ENCODE measurements at places on chromosomes 12 and 14.

DNA sequence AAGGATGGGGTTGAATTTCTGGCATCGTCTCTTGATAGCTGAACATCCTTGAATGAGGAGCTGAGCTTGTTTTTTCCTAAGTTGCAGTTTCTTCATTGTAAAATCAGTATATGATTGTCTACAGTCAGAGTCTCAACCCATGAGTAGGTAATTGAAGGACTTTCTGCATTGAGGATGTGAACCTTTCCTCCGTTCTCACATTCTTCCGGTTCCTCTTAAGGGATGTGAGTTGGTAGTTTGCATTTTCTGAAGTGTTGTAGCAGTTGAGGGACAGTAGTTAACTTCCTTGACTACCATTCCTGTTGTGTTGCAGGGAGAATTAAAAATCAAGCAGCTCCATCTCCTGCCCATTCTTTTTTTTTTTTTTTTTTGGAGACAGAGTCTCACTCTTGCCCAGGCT lies 19.1 kb downstream of the TPCN1 start:
- DNase-seq = peak; percentile 28

DNA sequence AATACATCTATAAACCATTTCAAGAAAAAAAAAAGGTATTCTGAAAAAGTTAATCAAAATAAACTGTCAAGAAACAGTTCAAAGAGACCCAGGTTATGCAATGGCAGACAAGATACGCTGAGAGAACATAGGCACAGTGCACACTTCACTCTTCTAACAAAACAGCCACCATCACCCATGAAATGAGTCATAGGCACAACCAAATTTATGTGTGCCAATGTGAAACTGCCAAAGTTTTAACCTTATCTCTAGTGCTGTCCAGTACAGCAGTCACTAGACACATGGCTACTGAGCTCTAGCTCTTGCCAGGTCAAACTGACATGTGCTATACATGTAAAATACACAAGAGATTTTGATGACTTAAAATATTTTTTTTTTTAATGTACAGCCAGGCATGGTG lies 1.4 kb downstream of the CEP128 start:
- DNase-seq = peak; percentile 35

DNA sequence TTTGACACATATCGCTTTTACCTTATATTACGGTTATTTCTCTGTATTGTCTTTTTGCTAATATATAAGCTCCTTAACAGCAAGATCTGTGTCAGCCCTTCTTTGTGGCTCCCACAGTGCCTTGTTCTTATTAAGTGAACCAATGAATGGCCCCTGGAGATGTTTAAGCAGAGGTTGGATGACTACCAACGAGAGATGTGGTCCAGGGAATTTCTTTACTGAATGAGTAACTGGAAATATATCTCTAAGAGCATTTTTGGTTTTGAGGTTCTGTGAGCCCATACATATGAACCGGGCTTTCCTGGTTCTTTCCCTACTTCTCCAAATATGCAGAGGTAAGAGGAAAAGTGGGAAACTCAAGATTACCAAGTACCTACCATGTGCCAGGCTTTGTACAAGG lies 23.5 kb downstream of the CALCOCO1 start:
- DNase-seq = no peak

DNA sequence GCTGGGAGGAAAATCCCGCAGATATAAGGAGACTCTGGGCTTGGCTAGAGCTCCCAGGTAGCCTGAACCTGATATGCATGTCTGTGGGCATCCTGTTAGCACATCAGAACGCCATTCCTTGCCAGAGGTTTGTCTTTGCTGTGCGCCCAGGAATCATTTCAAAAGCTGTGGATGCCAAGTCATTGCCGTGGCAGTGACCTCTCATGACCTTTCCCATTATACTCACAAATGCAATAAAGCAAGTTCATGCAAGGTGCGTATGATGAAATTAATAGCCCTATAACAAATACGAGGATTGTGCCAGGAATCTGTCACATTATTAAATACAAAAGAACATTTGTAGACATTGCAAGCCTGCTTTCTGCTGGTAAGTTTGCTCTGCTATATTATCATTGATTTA lies 229.1 kb upstream of the PELI2 start:
- no peak for DNase-seq

DNA sequence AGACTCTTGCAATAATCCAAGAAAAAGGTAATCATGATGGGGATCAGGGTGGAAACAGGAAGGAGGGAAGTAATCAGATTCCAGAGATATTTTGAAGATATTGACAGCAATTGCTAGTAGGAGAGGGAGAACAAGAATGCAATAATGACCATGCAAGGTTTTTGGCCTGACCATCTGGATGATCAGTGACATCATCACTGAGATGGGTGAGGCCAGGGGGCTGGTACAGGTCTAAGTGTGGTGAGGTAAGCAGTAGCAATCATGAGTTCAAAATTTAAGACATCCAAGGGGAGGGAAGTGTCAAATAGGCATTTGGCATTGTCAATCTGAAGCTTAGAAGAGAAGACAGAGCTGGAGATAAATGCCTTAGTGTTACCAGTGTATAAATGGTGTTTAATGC lies 24.8 kb upstream of the CLMN start:
- no peak for DNase-seq

GRCh38 chr12:40033242-40033630 lies 72.6 kb downstream of the SLC2A13 start:
- DNase-seq = no peak

GRCh38 chr12:47223848-47224213 lies 144.1 kb upstream of the AMIGO2 start:
- DNase-seq = no peak

- no peak for DNase-seq
Measured at GRCh38 chr14:88908216-88908615, 83.8 kb downstream of the TTC8 start.

- DNase-seq = peak; percentile 5
Measured at GRCh38 chr12:123808167-123808566, 46.1 kb downstream of the DNAH10 start.

GRCh38 chr14:64464651-64465050 lies 648 bp upstream of the AKAP5 start:
- DNase-seq = peak; percentile 30

DNA sequence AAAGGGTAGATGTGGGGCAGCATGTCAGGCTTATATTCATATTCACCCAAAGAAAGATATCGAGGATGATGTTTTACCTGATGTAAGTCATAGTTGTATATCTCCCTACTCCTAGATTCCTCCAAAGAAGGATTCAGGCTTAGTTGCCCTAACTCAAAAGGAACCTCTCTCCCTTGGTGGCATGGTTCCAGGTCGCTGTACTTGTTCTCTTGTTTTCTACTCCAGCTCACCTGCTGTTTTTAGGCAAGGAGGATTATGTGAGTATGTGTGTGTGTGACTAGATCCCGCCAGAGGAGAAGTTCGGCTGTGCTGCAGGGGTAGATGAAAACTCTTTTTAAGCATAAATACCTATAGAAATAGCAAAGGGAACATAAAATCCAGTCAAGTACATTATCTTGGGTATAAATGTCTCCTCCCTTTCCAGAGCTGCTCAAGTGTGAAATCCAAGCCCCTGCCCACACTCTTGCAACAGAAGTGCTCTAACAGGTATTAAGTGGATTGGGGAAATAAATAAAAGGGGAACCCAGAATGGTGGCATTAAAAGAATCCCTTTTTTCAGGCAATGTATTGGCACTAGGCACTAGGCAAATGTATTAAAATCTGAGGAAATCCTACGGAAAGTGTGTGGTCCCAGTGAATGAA lies 375.7 kb downstream of the ZFP36L1 start:
- DNase-seq = no peak

DNA sequence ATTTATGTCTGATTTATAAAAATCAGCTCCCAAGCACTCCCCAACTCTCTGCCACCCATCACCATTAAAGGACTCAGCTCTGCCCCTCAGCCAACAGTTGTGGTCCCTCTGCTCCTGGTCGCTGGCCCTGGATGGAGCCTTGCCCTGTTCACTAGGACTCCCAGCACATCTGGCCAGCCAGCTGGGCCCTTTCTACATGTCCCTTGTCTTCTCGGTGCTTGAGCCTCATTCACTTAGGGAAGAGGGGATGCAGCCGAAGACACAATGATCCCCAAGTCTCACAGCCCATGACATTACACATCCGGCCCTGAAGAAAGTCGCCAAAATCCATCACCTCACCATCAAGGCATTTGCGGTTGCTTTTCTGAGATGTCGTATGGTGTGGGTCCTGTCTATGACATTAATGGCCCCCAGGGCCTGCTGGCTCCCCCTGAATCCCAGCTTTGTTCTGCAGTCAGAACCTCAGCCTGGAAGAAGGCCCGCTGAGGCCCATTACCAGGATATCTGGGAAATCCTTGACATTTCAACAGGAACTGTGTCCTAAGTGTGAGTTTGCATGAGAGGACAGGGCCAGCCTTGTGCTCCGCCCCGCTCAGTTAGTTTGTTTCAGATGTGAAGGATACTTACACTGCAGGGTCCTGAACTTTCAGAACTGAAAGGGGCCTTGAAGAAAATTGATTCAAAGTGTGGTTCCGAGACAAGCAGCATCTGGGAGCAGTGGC lies 19.1 kb downstream of the TSPAN11 start:
- DNase-seq = no peak

DNA sequence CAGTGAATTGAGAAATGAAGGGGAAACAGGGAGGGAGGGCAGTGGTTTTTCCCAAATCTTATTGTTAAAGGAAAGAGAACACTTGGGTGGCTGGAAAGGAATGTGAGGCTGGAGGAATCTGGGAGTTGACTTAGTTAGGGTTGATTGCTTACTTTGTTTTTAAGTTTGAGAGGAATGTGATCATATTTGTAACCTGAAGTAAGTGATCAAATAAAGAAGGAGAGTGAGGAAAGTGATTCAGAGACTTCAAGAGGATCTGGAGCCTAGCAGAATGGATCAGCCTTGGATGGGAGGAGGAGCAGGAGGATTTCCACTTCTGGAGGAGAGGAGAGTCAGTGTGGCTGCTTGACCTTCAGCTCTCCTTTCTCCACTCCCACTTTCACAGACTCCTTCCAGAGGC lies 6.0 kb upstream of the LRP6 start:
- no peak for DNase-seq

DNA sequence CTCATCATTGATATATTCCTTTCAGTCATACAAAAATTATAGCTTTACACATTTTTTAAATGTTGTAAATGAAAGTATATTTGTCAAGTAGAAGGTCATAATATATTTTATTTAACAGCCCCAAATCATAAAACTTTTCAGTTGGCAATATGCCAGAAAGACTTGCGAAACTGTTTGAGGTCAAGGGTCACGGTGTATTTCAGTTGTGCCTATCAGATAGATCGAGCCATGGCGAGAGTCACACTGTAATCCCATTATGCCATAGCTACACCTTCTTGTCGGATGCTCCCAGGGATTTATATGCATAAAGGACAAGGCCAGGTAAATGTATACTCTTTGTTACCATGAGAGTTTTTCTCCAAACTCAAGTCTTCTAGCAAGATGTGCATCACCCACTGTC lies 26.7 kb upstream of the G2E3 start:
- no peak for DNase-seq

- peak; percentile 67 for DNase-seq
Measured at GRCh38 chr12:111451649-111452129, 46.0 kb downstream of the SH2B3 start.

DNA sequence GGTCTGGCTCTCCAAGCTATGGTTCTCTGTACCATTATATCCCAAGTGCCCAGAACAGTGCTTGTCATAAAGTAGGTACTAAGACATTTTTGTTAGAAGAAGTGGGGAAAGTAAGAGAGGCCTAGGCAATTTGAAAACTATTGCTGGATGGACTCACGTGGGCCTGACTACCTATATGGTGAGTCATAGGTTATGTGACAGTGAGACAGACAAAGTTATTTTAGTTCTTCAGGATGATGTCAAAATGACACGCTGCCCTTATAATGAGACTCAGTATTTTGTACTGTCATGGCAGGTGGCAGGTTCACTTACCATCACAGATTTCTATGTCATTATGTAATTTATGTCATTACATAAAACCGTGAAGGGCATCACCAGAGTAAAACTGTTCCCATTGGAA lies 53.1 kb downstream of the PARP11 start:
- DNase-seq = no peak

- DNase-seq = no peak
Measured at GRCh38 chr14:95727056-95727700, 13.3 kb upstream of the TCL1A start.

- no peak for DNase-seq
Measured at GRCh38 chr14:69291891-69292561, 32.1 kb downstream of the GALNT16 start.

DNA sequence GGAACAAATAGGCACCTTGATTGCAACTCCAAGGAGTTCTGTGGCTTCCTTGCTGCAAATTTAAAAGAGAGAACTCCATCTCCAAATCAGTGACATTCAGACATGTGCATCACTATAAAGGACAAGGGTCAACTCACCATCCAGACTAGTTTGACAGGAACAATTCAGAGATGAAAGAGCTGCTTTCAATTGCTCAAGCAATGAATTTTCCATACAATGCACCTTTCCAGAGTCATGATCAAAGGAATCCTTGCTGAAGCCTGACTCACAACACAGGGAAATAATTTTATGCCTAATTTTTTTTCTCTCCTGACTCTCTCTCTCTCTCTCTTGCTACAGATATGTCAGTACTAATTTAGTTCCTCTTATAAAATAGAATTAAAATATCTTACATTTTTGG lies 380.5 kb upstream of the GARIN6 start:
- DNase-seq = no peak

DNA sequence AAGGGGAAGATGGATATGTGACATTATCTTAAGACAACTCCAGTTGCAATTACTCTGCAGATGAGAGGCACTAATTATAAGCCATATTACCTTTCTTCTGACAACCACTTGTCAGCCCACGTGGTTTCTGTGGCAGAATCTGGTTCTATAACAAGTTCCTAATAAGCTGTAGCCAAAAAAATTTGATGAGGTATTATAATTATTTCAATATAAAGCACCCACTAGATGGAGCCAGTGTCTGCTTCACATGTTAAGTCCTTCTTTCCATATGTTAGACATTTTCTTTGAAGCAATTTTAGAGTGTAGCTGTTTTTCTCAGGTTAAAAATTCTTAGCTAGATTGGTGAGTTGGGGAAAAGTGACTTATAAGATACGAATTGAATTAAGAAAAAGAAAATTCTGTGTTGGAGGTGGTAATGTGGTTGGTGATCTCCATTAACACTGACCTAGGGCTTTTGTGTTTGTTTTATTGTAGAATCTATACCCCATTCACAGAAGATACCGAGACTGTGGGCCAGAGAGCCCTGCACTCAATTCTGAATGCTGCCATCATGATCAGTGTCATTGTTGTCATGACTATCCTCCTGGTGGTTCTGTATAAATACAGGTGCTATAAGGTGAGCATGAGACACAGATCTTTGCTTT lies 36.9 kb downstream of the PSEN1 start:
- DNase-seq = peak; percentile 53

- DNase-seq = no peak
Measured at GRCh38 chr12:39605501-39605900, 14.1 kb downstream of the ABCD2 start.
